Anterior cingulate cortex (tissue), 58 donors: ENCODE measurements at places on chromosomes 2 and 18.

DNA sequence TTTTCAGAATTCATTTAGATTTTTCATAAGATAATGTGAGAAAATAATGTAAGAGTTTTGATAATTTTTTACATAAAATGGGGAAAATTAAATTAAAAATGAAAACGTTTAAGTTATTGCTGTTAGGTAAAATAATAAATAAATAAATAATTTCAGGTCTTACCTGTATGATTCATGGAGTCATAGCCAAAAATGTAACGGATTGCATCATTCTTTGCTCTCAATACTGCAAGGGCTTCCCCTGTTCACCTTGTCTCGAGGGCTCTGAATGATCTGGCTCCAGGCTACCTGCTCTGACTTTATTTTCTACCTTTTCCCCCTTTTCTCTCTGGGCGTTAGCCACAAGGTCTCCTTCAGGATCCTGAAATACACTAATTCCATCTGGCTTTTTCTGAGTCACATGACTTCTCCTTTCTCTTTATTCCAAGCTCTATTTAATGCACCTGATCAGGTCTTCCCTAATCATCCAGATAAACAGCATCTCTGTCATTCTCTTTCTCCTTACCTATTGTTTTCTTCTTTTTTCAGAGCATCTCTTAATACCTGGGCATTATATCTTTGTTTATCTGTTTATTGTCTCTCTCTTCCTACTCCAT, 30.0 kb upstream of the CFAP36 start:
- no peak for DNase-seq

GRCh38 chr18:47970664-47971531, 40.4 kb upstream of the SMAD2 start:
- DNase-seq: no peak

- no peak for DNase-seq
These were observed 191.2 kb downstream of the VWC2L start for GRCh38 chr2:214601852-214602633.

GRCh38 chr18:56185126-56185525, 453.3 kb downstream of the TXNL1 start:
- DNase-seq: no peak

- DNase-seq: no peak
These were observed 459.3 kb downstream of the GALR1 start for GRCh38 chr18:77708826-77709506.

DNA sequence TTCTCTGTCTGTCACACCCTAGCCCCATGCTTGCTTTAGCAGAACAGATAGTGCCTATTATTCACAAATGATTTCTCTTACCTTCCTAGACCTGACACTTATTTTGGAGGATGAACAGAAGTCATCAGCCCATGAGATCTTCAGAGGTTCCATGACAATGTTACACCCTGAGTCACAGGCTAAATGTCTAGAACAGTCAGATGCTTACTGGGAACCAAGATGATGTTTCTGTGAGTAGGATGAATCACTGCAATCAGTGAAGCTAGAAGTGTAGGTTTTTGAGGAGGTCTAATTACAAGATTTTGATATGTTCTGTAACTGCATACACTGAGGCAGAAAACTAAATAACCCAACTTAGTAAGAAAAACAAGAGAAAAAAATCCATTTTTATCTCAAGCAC, 123.0 kb upstream of the THUMPD2 start:
- DNase-seq: no peak

GRCh38 chr18:45519411-45520280, 95.6 kb upstream of the SLC14A2 start:
- no peak for DNase-seq

- DNase-seq: no peak
These were observed 79.5 kb upstream of the CTDP1 start for GRCh38 chr18:79600141-79600540.

DNA sequence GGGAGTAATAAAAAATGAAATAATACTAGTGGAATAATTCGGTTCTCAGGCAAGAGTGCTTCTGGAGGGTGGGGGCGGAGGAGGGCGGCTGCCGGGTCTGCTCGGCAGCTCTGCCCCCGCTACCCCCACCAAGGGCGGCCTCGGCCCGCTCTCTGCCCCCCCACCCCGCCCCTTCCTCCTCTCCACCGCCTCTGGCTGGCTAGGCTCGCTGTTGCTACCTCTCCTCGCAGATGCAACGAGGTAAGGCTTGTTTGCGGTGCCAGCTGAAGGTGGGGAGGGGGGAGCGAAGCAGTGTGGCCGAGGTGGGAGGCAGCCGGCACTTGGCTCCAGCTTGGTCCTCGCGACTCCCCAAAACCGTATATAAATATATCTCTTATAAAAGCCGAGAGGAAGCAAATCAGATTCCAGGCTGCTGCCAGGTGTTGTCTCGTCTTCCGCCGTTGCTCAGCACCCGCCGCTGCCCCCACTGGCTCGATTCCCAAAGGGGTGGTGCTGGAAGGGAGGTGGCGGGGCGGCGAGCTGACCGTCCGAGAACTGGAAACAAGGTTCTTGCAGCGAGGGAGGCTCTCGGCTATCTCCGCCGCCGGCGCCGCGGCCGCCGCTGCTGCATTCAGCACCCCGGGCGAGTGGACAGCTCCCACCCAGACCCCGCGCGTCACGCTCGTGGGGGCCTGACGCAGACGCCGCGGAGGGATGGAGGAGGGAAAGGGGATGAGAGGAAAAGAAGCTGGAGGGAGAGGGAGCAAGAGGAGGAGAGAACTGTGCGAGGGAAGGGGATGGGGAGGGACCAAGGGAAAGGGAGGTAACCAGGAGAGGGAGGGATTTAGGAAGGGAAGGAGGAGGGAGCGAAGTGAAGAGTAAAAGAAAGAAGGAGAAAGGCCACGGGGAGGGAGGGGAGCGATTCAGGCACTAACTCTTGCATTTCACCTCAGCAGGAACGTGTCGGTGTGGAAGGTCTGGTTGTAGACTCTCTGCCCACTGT, at the start of gene MARCHF4:
Gene MARCHF4 (minus strand): TSS at position 763 of the 982 bp plus-strand sequence. CDS start 2,223 bp downstream, outside the sequence.
- peak; percentile 53 for DNase-seq

- no peak for DNase-seq
These were observed 44.0 kb upstream of the XPO1 start for GRCh38 chr2:61582165-61582564.

GRCh38 chr2:101360232-101360631, 27.1 kb downstream of the CREG2 start:
- DNase-seq: no peak

GRCh38 chr2:128805237-128805636, 486.6 kb upstream of the HS6ST1 start:
- DNase-seq: no peak

DNA sequence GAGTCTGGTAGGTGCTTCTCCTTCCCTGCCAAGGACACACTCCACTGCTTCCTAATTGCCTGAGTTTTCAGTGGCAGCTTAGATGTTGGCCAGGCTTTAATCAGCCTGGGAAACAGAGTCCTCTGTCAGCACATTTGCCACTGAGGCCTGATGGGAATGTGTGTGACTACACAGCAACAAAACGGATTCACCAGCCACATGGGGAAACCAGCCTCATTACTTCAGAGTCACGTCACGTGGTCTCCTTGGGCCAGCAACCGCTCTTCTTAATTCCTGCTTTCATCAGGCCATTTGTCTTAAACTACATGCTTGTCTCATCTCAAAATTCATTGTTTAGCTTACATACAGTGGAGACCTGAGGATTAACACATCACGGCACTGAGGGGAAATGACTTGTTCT, 93.9 kb upstream of the LTBP1 start:
- no peak for DNase-seq

GRCh38 chr2:55616551-55617174, 759 bp downstream of the PPP4R3B start:
- DNase-seq: no peak

DNA sequence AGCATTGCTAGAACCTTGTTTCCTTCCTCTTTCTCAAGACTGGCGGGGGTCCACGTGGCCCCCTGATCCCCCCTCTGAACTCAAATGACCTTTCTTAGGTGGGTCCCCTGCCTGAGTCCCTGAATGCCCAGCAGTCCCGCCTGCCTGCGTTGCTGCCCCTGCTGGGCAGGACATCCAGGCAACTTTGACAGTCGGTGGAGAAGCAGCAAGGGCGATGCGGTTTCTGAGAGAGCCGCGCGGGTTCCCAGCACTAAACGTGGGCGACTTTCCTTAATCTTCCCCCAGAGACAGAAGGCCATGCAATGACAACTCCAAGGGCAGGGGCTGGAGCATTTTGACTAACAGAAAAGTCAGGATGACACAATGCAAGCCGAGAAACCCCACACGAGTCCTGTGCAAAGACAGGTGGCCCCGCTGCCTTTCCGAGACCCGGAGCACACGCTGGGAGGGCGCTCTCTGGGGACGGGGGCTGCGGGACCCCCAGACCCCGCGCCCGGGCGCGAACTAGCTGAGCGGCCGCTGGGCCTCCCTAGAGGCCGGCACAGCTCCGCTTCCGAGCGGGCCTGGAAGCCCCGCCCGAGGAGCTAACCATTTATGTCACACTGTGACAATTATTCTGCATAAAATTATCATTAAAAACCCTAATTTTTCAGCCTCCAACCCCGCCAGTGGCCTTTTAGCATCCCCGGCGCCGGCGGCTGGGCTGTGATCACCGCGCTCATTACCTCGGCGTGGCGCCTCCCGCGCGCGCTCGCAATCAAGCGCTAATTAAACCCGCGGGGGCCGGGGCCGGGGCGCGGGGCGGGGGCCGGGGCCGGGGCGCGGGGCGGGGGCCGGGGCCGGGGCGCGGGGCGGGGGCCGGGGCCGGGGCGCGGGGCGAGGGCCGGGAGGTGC, 27.4 kb downstream of the ASB18 start:
- no peak for DNase-seq

DNA sequence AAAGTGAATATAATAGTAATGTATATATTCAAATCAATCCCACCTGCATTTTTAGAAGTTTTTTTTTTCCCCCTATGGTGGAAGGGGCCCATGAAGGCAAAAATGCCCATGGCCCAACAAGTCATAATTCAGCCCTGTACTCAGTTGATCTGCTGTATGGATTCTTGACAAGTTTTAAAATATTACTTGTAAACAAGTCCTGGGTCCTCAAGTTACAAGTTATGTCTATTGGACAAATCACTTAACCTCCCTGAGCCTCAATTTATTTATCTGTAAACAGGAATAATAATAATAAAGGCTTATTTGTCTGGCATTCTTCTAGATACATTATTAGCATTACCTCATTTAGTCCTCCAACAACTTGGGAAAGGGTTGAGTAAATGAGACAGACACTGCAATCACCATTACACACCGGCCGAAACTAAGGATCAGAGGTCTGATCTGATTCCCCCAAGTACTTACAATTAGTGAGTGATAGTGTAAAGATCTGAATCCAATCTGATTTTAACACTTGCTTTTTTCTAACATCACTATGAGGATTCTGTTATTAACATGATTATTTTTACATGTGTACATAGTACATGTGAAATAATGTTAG, 66.1 kb downstream of the PDE1A start:
- DNase-seq: no peak

DNA sequence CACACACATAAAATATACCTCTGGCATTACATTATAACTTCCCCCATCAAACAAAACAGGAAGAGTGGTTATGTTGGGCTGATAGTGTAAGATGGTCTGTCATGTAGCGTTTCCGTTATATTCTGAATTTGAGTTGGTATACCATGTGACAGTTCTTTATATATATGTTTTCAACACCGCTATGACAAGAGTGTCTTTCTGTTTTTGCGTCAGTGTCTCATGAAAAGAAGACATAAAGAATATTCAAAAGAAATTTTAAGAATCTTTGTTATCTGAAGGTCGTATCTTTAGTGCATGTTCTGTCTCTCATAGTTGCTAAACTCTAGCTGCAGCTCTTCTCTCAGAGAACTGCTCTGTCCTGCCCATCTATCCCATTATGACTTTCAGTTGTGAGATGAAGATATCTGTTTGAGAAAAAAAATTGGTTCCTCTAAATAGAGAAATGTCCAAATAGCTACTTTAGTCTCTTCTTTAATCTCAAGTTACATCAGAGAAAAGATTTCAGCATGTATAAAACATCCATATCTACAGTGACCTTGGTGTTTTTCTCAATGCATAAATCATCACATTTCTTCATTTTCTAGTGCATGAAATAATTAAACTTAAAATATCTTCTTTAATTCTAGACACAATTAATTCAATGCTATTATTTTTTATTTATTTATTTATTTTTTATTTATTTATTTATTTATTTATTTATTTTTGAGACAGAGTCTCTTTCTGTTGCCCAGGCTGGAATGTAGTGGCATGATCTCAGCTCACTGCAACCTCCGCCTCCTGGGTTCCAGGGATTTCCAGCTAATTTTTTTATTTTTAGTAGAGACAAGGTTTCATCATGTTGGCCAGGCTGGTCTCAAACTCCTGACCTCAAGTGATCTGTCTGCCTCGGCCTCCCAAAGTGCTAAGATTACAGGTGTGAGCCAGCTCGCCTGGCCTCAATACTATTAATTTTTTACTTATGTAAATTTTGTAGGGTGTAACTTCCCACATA, 24.3 kb upstream of the PSME4 start:
- DNase-seq: no peak

DNA sequence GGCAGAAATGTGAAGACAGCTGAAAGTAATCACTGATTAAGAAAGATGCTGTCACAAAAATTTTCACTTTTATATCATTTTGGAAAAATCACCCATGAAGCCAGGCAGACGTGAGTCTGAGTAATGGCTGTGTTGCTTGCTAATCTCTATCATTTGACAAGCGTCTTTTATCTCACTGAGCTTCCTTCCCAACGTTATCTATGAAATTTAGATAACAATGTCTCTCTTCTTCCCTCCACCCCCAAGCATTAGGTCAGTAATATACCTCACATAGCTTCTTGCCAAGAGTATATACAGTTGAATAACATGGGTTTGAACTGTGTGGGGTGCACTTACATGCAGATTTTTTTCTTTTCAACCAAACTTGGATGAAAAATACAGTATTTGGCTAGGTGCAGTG, 388.6 kb upstream of the NRXN1 start:
- DNase-seq: no peak

- no peak for DNase-seq
These were observed 228.0 kb upstream of the SALL3 start for GRCh38 chr18:78751664-78752063.

DNA sequence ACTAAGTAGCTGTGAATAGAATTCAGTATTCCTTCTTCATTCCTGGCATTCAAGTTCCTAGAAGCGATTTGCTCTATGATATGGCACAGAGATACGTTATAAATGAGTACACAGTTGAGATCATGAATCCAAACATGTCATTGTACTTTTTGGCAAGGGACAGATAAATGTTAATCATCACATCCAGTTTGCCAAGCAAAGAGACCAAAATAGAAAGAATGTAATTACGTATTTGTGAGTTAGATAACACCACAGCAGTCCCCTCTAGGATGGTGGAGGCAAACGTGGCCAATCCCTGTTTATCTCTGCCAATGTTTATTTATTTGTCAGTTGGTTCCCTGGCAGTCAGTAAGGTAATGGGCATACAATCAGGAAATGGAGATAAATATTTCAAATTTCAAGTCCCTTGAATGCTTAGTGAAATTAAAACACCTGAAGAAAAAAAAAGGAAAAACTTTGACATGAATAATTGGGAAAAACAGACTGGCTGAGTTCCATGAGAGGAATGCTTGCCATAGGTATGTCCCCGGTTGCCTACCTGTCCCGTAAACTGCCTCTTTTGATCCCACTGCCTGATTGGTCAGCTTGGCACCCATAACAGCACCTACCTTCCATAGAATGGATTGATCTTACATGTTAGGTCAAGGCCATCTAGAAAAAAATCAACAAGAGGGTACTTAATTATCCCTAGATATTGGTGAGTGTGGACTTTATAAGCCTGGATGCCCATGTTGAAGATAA, 451.1 kb upstream of the NETO1 start:
- no peak for DNase-seq
